Panc1 (cell line): ENCODE measurements at places on chromosomes 16 and 17.

DNA sequence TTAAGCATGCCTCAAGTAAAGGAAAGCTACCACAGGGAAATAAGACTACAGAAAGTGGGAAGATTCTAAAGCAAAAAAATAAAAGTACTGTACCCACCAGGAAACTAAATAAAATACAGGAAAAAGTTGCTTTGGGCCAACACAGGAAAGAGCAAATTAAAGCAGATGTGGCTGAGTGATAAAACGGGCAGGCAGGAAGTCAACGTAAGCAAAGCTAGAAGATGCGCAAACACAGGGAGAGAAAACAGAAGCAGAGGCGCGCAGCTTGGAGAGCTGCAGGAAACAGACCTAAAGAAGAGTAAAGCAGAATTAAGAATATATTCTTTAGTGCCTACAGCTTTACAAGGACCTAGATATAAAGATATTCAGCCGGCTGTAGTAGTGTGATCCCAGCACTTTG, 21.7 kb downstream of the USP36 start:
- no peak for DNase-seq

- DNase-seq: no peak
Measured at GRCh38 chr16:61721544-61721943, 314.7 kb downstream of the CDH8 start.

- DNase-seq: no peak
Measured at GRCh38 chr17:17077861-17078732, 35.8 kb downstream of the MPRIP start.

- DNase-seq: no peak
Measured at GRCh38 chr17:44192750-44193149, 6.0 kb downstream of the TMUB2 start.

GRCh38 chr16:3036726-3037315, at the start of gene BICDL2:
TSS of gene BICDL2 (minus strand) at chr16:3036944. CDS start at chr16:3035496, 1,448 bp downstream.
- no peak for DNase-seq

GRCh38 chr16:52591471-52591870, 44.5 kb upstream of the TOX3 start:
- DNase-seq: no peak

DNA sequence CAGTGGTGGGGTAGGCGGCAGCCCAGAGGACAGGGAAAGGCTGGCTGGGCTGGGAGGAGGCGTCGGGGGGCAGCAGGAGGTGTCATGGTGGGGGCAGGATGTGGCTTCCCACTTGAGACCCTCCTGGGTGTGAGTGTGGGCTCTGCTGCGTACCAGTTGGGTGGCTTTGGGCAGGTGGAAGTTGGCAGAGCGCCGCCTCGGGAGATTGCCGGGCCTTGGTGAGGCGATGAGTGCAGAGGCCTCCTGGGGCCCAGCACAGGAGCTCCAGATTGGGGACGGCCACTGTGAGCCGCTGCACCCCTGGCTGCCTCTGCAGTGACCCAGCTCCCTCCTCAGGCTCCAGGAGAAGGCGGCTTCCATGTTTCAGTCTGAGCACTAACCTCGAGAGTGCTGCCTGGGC, 13.8 kb downstream of the GPT2 start:
- DNase-seq: no peak

GRCh38 chr16:22369221-22369811, 5.1 kb downstream of the CDR2 start:
- DNase-seq: peak; percentile 59

DNA sequence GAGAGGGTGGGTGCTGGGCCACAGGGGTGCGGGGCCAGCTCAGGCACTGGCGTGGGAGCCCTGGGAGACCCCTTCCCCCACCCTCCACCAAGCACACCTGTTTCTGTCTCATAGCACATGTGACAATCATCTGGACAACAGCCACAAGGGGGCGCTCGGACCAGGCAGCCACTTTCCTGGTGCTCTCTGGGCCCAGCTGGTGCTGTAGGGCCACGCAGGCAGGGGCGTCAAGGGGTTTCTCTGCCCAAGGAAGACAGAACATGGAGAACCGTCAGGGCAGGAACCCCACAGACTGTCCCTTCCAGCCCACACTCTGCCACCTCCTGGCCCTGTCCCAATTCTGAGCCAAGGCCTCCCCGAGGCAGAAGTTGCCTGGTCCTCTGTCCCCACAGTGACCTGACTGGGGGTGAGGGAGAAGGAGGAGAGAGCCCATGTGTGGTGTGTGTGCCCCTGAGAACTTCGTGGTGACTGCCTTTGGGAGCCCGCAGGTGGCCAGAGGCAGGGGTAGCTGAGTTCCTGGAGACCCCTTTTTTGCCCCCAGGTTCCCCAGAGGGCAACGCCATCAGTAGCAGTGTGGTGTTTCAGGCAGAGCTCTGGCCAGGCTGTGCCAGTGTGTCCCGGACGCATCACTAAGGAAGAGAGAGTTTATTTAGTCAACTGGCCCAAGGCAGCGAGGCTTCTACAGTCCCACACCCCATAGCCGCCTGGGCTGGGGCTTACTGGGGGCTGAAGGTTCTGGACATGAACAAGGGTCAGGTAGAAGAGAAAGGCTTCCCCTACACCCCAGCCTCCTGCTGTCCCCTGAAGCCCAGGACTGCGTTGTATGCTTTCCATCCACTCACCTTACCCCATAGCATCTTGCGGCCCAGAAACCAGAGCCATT, 3.1 kb upstream of the SETD6 start:
- DNase-seq: no peak

- no peak for DNase-seq
Measured at GRCh38 chr17:29154516-29155226, 25.5 kb downstream of the MYO18A start.

- DNase-seq: no peak
Measured at GRCh38 chr17:77847221-77848085, 111.0 kb upstream of the TNRC6C start.

- no peak for DNase-seq
Measured at GRCh38 chr16:634996-635395, 1.1 kb downstream of the METTL26 start.

DNA sequence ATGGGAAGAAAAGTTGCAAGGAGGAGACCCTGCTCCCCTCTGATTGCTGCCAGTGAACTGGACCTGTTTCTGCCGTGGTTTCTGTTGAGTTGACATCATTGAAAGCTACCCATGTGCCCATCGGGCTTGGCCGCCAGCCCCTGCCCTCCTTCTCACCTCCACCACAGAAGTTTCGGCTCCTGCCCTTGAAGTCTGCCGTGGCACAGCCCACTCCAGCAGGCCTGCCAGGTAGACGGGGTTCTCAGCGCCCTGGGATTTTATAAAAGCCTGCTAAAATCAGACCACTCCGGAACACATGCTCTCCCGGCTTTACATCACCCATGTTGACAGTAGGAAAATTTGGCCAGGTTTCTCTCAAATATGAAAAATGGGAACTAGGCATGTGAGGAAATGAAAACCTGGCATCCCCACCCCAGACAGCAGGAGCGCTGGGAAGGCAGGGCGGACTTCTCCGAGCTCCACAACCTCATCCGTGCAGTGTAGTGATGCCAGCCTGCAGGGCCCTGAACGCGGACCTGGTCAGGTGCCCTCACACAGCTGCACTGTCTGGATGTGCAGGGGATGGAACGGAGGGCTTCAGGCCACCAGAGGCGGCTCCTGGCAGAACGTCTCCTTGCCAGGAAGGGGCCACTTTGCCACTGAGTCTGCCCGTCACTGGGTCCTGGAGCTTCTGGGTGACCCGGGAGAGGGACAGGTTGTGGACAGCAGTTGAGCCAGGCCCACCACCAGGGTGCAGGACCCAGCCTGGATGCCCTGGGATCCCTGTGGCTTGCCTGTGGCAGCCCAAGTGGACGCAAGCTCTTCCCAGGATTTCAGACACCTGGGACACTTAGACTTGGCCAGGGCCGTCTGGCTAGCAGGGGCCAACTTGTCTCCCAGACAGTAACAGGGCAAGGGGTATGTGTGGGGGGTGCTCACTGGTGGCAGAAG, 6.9 kb upstream of the GSE1 start:
- DNase-seq: no peak

DNA sequence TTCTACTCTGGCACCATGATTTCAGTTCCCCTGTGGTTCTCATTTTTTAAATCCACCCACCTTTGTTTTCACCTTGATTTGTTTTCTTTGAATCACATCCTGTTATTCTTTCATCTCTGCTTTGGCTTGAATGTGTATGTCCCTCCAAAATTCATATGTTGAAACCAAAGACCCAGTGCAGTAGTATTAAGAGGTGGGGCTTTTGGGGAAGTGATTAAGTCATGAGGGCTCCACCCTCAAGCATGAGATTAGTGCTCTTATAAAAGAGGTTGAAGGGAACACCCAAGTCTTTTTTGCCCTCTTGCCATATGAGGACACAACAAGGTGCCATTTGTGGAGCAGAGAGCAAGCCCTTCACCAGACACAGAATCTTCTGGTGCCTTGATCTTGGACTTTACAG, 382.3 kb downstream of the SLC39A11 start:
- no peak for DNase-seq
